ENCODE measurements at places on chromosomes 4 and X.
A peak's percentile ranks its signal among the peaks of the same experiment; 100 is the strongest.

DNA sequence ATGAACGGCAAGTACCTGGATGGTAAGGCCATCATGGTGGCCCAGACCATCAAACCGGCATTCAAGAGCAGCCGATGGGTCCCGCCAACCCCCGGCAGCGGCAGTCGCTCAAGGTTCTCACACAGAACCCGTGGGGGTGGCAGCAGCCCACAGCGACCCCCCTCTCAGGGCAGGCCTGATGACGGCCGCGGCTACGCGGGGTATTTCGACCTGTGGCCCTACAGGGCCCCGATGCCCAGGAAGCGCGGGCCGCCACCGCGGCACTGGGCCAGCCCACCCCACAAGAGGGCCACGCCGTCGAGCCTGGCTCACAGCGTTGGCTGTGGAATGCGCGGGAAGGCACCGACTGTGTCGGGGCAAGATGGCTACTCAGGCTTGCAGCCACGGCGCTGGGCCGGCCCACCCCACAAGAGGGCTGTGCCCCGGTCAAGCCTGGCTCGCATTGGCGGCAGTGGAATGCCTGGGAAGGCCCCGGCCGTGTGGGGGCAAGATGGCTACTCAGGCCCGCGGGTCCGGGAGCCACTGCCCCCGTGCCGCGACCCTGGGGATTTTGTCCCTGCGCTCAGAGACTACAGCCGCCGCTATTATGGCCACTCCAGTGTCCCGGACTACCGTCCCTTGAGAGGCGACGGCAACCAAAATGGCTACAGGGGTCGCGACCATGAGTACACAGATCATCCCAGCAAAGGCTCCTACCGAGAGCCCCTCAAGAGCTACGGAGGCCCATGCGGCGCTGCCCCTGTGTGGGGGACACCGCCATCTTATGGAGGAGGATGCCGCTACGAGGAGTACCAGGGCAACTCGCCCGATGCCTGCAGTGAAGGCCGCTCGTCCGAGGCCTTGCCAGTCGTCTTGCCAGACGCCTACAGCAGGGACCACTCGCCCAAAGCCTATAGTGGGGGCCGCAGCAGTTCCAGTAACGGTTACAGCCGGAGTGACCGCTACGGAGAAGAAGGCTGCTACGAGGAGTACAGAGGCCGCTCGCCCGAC lies 731 bp downstream of the RBMXL3 start:
- no peak for DNase-seq

- DNase-seq = peak; percentile 18
These were observed 133.4 kb upstream of the TTC29 start for GRCh38 chr4:147078875-147079658.

GRCh38 chrX:109920868-109921267 lies 82.0 kb upstream of the TMEM164 start:
- DNase-seq = no peak

DNA sequence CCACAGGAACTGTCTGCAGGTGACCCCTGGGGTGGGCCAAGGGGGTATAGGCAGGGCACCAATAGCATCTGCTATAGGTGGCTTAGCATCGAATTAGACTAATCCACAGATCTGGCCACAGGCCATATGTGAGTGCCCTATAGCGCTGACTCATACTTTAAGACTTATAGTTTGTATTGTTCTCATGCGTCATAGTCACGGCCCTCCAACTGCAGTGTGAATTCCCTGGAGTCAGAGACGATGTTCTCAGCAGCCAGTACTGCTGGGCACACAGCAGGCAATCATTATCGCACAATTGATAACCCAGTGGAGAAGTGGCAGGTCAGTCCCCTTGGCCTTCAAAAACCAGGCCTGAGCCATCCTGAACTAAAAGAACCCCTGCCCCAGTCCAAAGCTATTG lies 58.1 kb downstream of the ADGRG2 start:
- no peak for DNase-seq

GRCh38 chr4:170051402-170051801 lies 25.2 kb upstream of the MFAP3L start:
- DNase-seq = no peak

DNA sequence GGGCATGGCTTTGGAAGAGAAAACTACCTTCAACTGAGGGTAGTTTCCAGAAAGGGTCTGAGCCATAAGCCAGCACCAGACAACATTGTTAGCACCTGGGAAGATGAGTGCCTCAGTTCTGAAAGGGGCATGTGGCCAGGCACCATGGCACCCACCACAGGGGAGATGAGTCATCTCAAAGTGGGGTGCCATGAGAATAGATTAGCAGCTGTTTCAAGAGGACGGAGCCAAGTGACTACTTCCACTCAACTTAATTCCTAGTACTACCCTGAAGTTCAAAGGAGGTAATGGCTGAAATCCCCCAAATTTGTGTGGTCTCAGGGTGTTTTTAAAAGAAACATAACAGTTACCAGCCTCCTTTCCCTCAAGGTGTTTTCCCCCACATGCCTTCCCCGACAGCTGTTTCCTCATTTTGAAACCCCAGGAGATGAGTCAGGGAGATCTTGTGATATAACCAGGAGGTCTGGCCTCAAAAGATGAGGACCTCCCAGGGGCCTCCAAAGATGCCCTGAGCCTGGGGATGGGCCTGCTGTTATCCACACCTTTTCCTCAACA lies 27.8 kb upstream of the FTHL17 start:
- no peak for DNase-seq

GRCh38 chr4:143435955-143436354 lies 77.5 kb upstream of the SMARCA5 start:
- DNase-seq = no peak

DNA sequence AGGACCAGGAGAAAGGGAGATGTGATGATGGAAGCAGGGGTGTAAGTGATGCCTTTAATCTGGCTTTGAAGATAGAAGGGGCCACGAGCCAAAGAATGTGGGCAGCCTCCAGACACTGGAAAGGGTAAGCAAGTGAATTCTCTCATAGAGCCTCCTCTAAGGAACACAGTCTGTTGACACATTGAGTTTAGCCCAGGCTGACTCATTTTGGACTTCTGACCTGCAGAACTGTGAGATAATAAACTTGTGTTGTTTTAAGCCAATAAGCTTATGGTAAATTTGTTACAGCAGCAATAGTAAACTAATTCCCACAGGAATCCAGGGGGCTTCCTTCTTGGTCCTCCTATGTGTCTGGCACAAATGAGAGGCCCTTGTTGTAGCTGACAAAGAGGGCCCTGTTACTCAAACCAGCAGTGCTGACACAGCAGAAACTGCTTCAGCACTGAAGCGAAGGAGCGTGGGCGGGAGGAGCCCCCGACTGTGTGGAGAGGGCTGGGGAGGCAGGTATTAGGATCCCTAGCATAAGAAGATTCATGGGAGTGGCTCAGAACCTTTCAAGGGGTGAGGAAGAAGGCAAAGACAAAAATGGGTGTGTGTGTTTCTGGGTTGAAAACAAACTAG lies 268.7 kb downstream of the NR3C2 start:
- DNase-seq = no peak

- DNase-seq = no peak
These were observed 9.5 kb downstream of the ENOX2 start for GRCh38 chrX:130893356-130894085.

- no peak for DNase-seq
These were observed 1.7 kb downstream of the FGD1 start for GRCh38 chrX:54494166-54494988.

DNA sequence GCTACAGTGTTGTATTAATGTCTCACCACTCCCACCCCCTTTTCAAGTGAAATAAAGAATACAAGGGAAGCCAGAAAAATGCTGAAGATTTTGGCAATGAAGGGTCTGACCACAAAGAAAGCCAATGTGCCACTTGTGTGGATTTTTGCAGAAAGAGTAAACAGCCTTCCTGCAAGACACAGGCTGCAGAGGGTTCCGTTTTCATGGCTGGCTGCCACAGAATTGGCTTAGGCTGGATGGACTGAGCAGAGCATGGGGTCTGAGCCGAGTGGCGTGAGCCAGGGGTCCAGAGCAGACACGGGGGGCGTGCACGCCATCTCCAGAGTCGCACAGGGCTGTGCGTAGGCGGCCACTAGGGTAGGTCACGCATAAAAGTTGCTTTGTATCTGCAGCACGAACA lies 69.2 kb downstream of the MTNR1A start:
- no peak for DNase-seq

All from adrenal gland (tissue), 19 donors.